ENCODE measurements at places on chromosomes 12 and 14. TPM values are rescaled to one million over a fixed set of nuclear protein-coding genes. Genes with fewer than 3 reads are reported as not detected.

- DNase-seq: no peak
Observed at GRCh38 chr14:100549834-100550625, 37.2 kb downstream of the BEGAIN start.

GRCh38 chr12:123058481-123058880, 78.0 kb downstream of the ARL6IP4 start:
- DNase-seq: no peak

The SOX5 gene
- total RNA-seq: 2.0 TPM

The KRT7 gene
- 12.2 TPM for total RNA-seq

The TAS2R10 gene
- total RNA-seq: not detected
